Cardiac muscle cell (in vitro differentiated cells and primary cell): ENCODE measurements at places on chromosomes 11 and 22. TPM values are rescaled to one million over a fixed set of nuclear protein-coding genes. Genes with fewer than 3 reads are reported as not detected.

The TPBGL gene
- polyA plus RNA-seq: 0.07 and 0.56 TPM in 2 replicates

The ARFIP2 gene
- 60.1 and 68.9 TPM in 2 replicates for polyA plus RNA-seq

The TAGLN gene
- 65.2 and 1,052 TPM in 2 replicates for polyA plus RNA-seq

The AQP11 gene
- 2.7 and 5.1 TPM in 2 replicates for polyA plus RNA-seq

The SUN2 gene
- polyA plus RNA-seq: 28.0 and 78.1 TPM in 2 replicates

The RFPL1 gene
- 0.32 TPM in 1 of 2 replicates, not detected in the other for polyA plus RNA-seq

The DBX1 gene
- not detected in 2 replicates for polyA plus RNA-seq

The RFPL2 gene
- 0.19 and 0.40 TPM in 2 replicates for polyA plus RNA-seq

The PDE3B gene
- 6.4 and 8.3 TPM in 2 replicates for polyA plus RNA-seq

The EFEMP2 gene
- 216 and 267 TPM in 2 replicates for polyA plus RNA-seq

The MMP8 gene
- not detected in 2 replicates for polyA plus RNA-seq

The ABCG4 gene
- 2.4 and 5.6 TPM in 2 replicates for polyA plus RNA-seq

The TMEM135 gene
- 25.2 and 54.3 TPM in 2 replicates for polyA plus RNA-seq

The PGGHG gene
- 33.1 and 42.4 TPM in 2 replicates for polyA plus RNA-seq

The CECR2 gene
- 4.6 and 9.7 TPM in 2 replicates for polyA plus RNA-seq

The MMP13 gene
- polyA plus RNA-seq: not detected in 2 replicates

The ARHGAP42 gene
- 64.8 and 91.3 TPM in 2 replicates for polyA plus RNA-seq

The OLFML1 gene
- polyA plus RNA-seq: 1.1 and 2.4 TPM in 2 replicates

The GSTT2B gene
- 28.8 and 42.8 TPM in 2 replicates for polyA plus RNA-seq

The TENM4 gene
- polyA plus RNA-seq: 19.0 and 27.3 TPM in 2 replicates

The KRTAP5-10 gene
- polyA plus RNA-seq: 0.23 and 0.34 TPM in 2 replicates

The TNNI2 gene
- polyA plus RNA-seq: 1.1 and 2.5 TPM in 2 replicates

The CD82 gene
- 33.9 and 59.7 TPM in 2 replicates for polyA plus RNA-seq

The CLDN5 gene
- 0.13 and 0.50 TPM in 2 replicates for polyA plus RNA-seq

The TMEM191C gene
- polyA plus RNA-seq: 11.3 and 11.8 TPM in 2 replicates

The MAPK8IP2 gene
- polyA plus RNA-seq: 0.35 and 0.42 TPM in 2 replicates

The VPREB1 gene
- not detected in 2 replicates for polyA plus RNA-seq

The TP53I11 gene
- polyA plus RNA-seq: 112 and 132 TPM in 2 replicates
